ENCODE measurements at places on chromosomes 1 and 21. TPM values are rescaled to one million over a fixed set of nuclear protein-coding genes. Genes with fewer than 3 reads are reported as not detected.
A peak's percentile ranks its signal among the peaks of the same experiment; 100 is the strongest.

Gene SPATA1
- total RNA-seq: 2.2 TPM

Gene S100A3
- 0.34 TPM for total RNA-seq

Gene FCRLB
- 3.1 TPM for total RNA-seq

GRCh38 chr21:35398346-35398982 lies 349.4 kb upstream of the RUNX1 start:
- H3K36me3 ChIP-seq: no peaks in the 10 kb centered on the region
- no peaks in the 10 kb centered on the region for H3K27me3 ChIP-seq
- DNase-seq: no peak
- no peaks in the 10 kb centered on the region for H3K4me1 ChIP-seq
- H3K27ac ChIP-seq: 0 out of 3 replicates have a peak overlapping the region, but pooled peaks have one; percentile 16

DNA sequence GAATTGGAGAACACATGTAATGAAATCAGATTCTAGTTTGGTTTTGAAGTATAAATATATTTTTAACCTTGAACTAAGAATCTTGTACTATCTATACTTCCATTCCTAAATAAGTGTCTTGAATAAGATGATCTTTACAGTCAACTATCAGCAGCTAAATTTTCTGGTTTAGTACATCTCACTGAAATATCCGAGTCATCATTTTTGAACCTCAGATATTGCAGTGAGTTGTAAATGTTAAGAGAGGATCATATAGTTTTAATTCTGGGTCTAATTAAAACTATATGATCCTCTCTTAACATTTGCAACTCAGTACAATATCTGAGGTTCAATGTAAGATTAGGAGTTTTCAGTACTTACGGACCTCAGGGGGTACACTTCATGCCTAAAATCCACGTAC lies 768.8 kb upstream of the ADAMTS5 start:
- no peaks in the 10 kb centered on the region for H3K4me1 ChIP-seq
- no peak overlapping the region for H3K27ac ChIP-seq
- H3K36me3 ChIP-seq: no peaks in the 10 kb centered on the region
- H3K4me3 ChIP-seq: no peak overlapping the region
- DNase-seq: no peak

- no peaks in the 10 kb centered on the region for H3K4me1 ChIP-seq
- no peak overlapping the region for H3K4me3 ChIP-seq
- H3K27ac ChIP-seq: no peak overlapping the region
- no peaks in the 10 kb centered on the region for H3K27me3 ChIP-seq
- DNase-seq: no peak
- H3K36me3 ChIP-seq: no peaks in the 10 kb centered on the region
These were observed 2.6 kb upstream of the NECTIN4 start for GRCh38 chr1:161091796-161092507.

GRCh38 chr1:205287767-205288559 lies 33.6 kb downstream of the NUAK2 start:
- H3K4me1 ChIP-seq: peaks cover 14% of the 10 kb centered on the region
- no peaks in the 10 kb centered on the region for H3K27me3 ChIP-seq
- no peak overlapping the region for H3K4me3 ChIP-seq

Measured in K562 (cell line).